ENCODE measurements at places on chromosomes 2 and 18. TPM values are rescaled to one million over a fixed set of nuclear protein-coding genes. Genes with fewer than 3 reads are reported as not detected.

- no peak for DNase-seq
These were observed 170.2 kb downstream of the ZNF385B start for GRCh38 chr2:179691235-179691634.

The NR4A2 gene
- total RNA-seq, result 3.4 TPM

- DNase-seq, result no peak
These were observed 20.3 kb downstream of the LIMS1 start for GRCh38 chr2:108554528-108554927.

- DNase-seq, result no peak
These were observed 87.3 kb downstream of the MARCO start for GRCh38 chr2:119029297-119029696.

DNA sequence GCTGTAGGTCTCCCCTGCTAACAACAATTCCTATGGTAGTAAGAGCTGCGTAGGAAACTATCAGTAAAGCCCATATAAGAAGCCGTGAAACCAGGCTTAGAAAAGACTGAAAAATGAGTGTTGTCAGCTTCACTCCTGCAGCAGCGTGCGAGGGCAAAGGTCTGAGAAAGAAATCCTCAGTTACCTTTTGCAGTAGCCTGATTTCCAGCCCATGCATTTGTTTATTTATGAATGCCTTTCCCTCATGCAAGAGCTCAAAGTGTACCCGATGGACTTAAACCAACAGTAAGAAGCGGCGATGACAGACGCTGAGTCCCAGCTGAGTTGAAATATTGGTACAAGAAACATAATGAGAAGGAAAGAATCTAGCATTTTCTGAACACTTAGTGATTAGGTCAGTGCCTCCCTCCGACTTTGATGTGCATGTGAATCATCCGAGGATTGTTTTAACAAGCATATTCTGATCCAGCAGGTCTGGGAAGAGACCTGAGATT is 15.0 kb upstream of the POLI start:
- DNase-seq, result no peak

- DNase-seq, result no peak
These were observed 164.6 kb downstream of the GULP1 start for GRCh38 chr2:188456114-188456909.

The ANKRD30BL gene
- not detected for total RNA-seq

The RIT2 gene
- not detected for total RNA-seq

The KRTCAP3 gene
- 104 TPM for total RNA-seq

DNA sequence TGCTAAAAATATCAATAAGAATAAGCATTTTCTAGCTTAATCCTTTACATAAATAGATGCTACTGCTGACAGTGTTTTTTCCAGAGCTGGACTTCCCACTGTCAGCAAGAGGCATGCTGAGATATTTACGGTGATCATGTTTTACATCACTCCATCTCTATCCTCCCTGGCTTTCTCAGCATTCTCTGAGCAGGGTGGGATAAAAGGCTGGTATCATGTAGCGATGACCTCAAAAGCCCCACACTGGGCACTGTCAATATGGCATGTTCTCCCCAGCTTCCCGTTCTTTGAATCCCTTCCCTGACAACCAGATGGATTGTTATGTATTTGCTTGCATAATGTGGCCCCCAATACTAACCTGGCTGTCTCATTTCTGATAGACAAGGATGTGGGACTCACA is 83.2 kb upstream of the EPHA4 start:
- DNase-seq, result no peak

GRCh38 chr2:28764909-28765711 is 13.5 kb downstream of the PPP1CB start:
- no peak for DNase-seq

The ADI1 gene
- 64.3 TPM for total RNA-seq

GRCh38 chr2:229412686-229413085 is 141.6 kb upstream of the PID1 start:
- no peak for DNase-seq

The ZC3H6 gene
- 9.6 TPM for total RNA-seq

The KDM3A gene
- total RNA-seq, result 56.6 TPM

The PLGLB2 gene
- total RNA-seq, result 1.5 TPM

DNA sequence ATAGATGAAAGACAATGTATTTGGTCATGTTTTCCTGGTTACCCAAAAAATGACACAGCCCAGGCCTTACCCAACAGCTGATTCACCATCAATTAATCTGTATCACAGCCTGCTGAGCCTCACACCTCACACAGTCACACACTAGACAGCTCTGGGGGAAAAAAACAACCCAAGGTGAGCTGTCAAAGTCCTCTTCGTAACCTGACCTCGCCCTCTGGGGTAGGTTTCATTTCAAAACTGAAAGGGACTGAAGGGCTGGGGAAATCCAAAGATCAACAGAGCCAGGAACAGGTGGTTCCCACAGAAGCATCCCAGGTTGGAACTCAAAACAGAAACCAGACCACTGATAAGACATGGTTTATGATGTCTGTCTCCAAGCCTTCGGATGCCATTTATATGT is 18.2 kb upstream of the PCBP1 start:
- peak; percentile 45 for DNase-seq

The MYCN gene
- 2.3 TPM for total RNA-seq

The LAMA1 gene
- 13.4 TPM for total RNA-seq

DNA sequence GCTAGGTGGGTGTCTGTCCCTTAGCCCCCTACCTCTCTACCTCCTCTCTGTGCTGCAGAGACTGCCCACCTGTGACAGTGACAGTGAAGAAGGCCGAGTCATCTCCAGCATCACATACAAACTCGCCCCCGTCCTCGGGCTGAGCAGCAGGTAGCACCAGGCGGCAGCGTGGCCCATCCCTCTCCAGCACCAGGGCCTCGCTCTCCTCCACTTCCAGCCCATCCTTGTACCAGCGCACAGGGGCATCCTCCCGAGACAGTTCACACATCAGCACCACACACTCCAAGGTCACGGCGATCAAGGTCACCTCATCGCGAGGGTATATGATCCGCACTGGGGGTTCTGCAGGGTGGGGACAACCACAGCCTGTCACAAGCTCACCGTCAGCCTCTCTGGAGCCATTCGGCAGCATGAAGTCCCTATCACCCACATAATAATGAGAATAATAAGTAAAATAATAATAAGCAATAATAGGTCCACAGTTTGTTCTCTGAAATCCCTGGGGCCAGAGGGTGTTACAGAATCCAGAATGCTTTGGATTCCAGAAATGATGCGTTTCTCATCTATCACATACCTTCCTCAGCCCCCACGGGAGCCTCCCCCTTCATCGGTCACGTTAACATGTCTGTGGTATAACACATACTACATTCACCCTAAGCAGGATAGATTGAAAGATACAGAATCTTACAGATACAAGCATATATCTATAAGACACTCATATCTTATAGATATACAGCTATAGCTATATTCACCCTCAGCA is 12.0 kb downstream of the OBSL1 start:
- no peak for DNase-seq

- no peak for DNase-seq
These were observed 75.4 kb downstream of the CERKL start for GRCh38 chr2:181581534-181581933.

- no peak for DNase-seq
These were observed 3.2 kb downstream of the TRAK2 start for GRCh38 chr2:201448061-201448460.

DNA sequence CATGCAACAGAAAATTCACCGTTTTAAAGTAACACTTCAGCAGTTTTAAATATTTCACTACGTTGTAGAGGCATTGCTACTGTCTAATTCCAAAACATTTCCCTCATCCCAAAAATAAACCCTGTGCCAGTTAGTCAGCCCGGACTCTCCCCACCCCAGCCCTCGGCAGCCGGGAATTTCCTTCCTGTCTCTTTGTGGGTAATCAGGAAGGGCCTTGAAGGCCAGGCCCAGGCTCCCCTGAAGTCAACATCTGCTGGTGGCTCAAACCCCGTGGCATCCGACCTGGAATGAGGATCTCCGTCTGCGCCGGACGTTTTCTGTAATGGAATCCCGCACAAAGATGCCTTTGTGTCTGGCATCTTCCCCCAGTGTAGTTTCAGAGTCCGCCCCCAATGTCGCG is 219.6 kb downstream of the SNTG2 start:
- no peak for DNase-seq

The GALNT13 gene
- 0.31 TPM for total RNA-seq

- DNase-seq, result no peak
These were observed 64.0 kb upstream of the CERS6 start for GRCh38 chr2:168392024-168392423.

GRCh38 chr18:6553234-6553900 is 138.7 kb upstream of the L3MBTL4 start:
- DNase-seq, result no peak

The IL1R2 gene
- 81.1 TPM for total RNA-seq

GRCh38 chr2:205408696-205409095 is 273.6 kb upstream of the NRP2 start:
- no peak for DNase-seq

GRCh38 chr2:200847269-200847668 is 17.2 kb downstream of the CLK1 start:
- no peak for DNase-seq

DNA sequence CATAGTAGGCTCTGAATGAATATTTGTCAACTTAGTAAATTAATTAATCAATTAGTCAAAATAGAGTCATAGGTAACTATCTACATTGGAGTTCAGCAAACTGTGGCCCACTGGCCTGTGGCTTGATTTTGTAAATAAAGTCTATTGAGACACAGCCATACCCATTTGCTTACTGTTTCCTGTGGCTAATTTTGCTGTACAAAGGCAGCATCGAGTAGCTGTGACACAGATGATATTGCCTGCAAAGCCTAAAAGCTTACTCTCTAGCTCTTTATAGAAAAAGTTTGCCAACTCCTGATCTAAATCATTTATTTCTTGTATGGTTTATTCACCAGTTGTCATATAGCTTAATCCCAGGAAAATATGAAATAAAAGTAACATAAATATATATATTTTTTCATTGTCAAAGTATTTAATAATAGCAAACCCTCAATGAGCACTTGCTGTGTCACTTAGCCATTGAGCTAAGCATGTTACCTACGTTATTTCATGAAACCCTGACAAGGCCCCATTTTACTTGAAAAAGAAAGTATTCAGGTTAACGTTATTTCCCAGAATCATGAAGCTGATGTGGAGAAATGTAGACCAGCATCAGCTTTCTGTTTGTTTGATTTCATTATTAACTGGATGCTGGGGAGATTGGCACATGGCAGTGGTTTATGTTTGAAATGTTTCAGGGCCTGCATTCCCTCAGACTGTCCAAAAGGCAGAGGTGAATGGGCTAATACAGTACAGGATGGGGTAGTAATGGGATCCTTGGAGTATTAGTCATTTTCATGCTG is 69.6 kb downstream of the ICOS start:
- no peak for DNase-seq

DNA sequence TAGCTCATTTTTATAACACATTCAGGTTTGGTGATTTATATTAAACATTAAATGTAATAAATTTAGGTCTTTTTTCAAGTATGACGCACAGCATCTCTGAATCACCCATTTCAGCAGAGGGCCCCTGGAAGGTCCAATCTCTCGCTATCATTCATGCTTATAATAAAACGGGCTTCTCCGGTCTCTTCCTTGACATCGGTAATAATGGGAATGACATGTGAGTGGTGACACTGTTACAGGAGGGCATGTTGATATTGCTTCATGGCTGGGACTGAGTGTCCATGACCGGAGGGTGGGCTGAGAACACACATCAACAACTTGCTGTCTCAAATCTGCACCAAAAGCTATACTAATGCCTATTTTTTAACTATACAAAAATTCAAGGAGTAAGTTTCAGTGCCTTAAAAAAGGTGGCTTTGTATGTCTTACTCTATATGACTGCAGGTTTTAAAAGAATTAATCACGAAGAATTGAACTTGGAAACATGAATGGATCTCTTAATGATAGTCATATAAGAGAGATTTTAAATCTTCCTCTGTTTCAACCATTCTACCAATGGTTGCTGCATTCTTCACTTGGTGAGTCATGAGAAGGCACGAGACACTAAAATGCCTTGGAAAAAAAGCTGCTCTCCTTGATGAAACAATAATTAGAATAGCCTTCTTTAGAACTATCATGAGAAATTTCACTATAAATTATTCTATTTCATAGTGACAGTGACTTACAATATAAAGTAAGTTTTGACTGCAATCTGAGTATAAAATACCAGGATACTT is 101.9 kb upstream of the NRP2 start:
- no peak for DNase-seq

The NOSTRIN gene
- total RNA-seq, result 55.6 TPM

DNA sequence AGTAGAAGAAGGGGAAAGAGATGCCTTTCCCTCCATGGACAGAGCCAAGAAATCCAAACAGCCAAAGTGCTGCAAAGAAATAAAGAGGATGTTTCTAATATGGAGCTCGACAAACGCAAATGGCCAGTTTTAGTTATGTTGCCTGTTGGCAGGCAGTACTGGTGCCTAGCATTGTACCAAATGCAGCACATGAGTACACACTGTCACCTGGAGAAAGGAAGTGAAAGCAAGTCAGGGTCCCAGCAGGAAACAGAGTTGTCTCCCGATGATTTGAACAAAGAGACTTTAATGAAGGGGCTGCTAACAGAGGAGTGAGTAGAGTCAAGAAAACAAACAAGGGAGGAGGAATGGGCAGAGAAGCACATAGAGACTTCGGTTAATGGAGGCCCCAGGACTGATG is 623.0 kb downstream of the BCL11A start:
- DNase-seq, result no peak

DNA sequence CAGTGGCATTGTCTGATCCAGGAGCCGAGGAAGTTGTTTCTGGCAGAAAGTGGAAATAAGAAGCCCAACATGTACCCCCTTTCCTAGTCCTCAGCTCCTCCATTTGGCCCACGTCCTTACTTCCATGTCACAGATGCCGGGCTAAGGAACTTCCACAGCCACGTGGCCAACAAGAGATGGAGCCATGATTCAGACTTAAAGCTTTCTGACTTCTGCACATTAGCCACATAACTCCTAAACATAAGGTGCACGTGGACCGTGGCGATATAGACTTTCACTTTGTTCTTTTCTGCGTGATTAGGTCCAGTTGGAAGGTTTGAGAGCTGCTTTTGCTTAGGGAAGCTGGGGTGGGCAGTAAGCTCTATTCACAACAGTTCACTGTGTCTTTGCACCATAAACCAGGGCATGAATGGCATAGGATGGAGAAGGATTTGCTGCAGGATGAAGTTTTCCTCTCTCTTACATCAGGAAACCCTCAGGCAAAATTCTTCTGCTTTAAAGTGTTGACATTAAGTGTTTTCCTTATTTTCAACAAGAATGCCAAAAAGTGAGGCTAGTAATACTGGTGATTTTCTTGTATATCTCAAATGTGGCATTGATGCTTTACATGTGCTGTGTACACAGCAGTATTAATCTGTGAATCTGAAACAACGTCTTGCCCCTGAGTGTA is 61.2 kb upstream of the RBM44 start:
- no peak for DNase-seq

- no peak for DNase-seq
These were observed 312.6 kb upstream of the VRK2 start for GRCh38 chr2:57733956-57734355.

DNA sequence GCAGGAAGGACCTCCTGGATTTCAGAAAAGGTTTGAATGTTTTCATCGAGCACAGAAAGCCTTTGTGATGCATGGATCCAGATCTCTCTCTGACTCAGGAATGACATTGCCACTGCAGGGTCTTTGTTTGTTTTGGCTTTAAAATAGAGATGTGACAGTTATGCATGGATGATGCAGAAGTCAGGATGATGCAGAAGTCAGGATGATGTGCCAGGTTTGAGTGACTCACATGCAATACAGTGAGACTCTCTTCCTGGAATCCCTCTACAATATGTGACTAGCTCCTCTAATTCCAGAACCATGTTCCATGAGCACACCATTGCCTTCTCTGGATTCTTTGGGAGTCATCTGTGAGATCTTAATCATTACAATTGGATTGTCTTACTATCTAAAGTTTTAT is 177.9 kb upstream of the RAB6C start:
- no peak for DNase-seq

The CSRNP3 gene
- 2.7 TPM for total RNA-seq

- no peak for DNase-seq
These were observed 35.3 kb downstream of the PDIA6 start for GRCh38 chr2:10777111-10777841.

The FBLN7 gene
- total RNA-seq, result 1.5 TPM
